ENCODE measurements at places on chromosomes 12 and 14. TPM values are rescaled to one million over a fixed set of nuclear protein-coding genes. Genes with fewer than 3 reads are reported as not detected.

- no peak for DNase-seq
These were observed 33.3 kb upstream of the CCDC198 start for GRCh38 chr14:57526942-57527341.

GRCh38 chr14:35403114-35403602, 1.4 kb downstream of the NFKBIA start:
- DNase-seq = peak; percentile 56

DNA sequence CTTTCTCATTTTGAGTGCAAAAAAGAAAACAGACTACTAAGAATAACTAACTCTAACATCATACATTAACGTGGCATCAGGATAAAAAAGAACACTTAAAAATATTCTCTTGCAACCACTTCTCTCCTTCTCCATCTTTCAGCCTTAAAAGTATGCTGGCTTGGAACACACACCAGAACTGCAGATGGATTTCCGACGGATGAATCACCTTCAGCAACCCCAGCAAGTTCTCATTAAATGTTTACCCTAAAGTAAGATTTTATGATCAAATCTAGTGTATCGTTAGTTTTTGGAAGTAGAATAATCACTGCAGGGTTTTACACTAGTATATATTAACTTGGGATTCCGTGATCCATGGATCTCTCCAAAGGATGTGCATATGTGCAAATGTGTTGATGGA, 1.2 kb downstream of the NEK9 start:
- DNase-seq = peak; percentile 36

- no peak for DNase-seq
These were observed 249.2 kb downstream of the SLC41A2 start for GRCh38 chr12:104708891-104709290.

DNA sequence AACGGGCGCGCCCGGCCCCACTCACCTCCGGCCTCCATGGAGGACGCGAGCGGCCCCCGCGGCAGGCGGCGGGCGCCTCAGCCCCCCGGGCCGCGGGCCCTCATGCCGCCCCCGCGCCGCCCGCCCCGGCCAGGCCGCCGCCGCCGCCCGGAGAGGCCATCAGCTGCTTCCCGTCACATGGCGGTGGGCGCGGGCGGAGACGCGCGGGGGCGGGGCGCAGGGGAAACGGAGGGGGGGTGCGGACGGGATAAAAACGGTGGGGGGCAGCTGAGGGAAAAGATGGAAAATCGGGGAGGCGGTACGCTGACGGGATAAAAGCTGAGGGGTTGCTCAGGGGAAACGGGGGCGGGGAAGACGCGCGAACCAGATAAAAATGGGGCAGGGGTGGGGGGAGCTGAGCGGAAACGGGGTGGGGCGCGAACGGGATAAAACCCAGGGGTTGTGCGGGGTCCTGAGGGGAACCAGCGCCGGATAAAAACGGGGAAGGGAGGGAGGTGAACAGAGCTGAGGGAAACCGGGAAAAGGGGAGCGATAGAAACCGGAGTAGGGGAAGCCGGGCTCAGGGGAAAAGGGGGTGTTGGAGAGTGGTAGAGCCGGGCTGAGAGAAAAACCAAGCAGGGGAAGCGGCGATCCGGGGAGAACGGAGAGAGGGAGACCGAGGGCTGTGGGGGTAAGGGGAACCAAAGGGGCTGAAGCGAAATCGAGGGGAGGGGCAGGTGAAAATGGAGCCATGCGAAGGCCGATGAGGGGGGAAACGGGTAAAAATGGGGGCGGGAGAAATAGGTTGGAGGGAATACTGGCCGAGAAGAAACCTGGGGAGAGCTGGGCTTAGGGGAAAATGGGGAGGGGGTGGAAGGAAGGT, at the start of gene WSB2:
TSS of gene WSB2 (minus strand) at position 169 of the 862 bp plus-strand sequence. CDS start at position 38, 131 bp downstream.
- DNase-seq = peak; percentile 26

DNA sequence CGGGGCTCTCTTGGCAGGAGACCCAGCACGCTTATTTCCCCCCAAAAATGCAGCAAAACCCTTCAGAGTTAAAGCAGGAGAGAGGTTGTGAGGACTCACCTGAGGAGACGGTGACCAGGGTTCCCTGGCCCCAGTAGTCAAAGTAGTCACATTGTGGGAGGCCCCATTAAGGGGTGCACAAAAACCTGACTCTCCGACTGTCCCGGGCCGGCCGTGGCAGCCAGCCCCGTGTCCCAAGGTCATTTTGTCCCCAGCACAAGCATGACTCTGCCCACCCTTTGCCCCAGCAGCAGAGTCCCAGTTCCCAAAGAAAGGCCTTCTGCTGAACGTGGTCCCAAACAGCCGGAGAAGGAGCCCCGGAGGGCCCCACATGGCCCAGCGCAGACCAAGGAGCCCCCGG, 337.7 kb downstream of the TMEM121 start:
- no peak for DNase-seq

DNA sequence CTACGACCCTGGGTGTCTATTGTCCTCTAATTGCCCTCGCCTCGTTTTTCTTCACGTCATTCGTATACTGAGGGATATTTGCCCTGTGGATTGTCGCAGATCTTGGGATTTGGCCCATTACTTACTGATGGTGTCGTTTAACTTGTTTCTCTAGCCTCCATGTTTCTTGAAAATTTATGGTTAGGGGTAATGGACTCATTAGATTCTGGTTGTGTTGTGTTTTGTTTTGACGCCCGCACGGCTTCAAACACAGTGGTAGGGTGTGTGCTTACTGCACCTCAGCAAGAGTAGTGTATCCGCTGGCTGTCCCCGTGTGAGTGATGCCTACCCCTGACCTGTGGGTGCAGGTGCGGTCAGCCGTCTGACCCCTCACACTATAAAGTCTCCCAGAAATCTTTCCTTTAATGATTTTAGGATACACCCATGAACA, 874 bp upstream of the RNU6-8 start:
- no peak for DNase-seq

DNA sequence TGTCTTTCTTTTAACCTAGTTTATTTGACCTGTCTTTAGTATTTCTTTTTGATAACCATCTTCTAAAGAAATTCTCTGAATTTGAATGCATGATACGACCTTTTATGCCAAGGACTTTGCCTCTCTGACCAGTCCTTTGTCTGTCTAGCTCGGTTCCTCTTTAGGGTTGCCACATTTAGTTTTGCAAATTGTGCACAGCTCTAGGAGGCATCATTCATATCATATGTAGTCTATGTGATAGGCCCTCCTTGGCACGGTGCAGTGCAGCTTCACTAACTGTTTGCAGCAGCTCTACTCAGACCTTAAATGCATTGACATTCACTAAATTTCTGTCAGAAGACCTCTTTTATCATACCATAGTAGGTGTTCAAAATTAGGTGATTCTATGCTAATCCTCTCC, 75.6 kb downstream of the USP15 start:
- DNase-seq = no peak

GRCh38 chr12:5745251-5745888, 199.7 kb downstream of the ANO2 start:
- peak; percentile 18 for DNase-seq

DNA sequence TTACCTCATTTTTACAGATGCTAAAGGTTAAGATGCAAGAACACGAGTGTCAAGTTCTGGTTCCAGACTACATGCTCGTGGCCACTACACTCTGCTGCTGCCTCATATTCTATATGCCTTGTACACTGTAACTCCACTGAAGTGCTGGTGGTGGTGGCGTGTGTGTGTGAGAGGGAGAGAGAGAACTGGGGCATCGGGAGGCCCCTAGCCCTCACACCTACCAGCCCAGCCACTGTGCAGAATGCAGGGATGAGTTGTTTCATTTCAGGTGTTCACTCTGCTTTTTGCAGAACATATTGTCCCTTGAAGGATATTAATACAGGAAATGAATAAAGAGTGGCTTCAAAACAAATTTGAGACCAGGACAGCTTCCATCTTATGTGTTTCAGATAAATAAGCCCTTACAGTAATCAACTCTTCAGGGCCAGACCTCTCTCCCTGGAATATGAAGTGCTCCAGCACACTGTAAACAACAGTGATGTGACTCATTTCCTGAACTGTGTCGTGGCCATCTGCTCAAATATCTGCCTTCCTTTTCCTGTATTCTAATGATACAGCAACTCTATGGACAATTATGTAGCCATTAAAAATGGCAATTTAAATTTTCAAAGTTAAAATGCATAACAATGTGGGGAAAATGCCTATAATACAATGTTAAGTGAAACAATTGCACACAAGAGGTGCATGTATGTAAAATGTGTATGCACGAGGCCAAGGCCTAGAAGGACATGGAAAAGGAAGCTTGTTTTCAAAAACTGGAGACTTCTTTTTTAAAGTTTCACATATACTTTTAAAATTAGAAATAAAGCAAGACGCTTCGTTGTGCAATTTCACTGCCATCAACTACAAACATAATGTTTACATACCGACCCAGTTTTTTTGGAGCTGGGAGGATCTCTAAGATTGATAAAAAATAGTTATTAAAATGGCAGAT, 215.4 kb downstream of the PELI2 start:
- DNase-seq = peak; percentile 9

GRCh38 chr12:52813885-52814709, at the start of gene KRT4:
TSS of gene KRT4 (minus strand) at chr12:52814116. CDS start at chr12:52814058, 58 bp downstream.
- no peak for DNase-seq

- DNase-seq = no peak
These were observed 4.4 kb downstream of the TBX5 start for GRCh38 chr12:114401328-114402083.

GRCh38 chr14:89841851-89842250, 112.7 kb downstream of the EFCAB11 start:
- no peak for DNase-seq

- DNase-seq = no peak
These were observed 36.8 kb upstream of the GLIPR1 start for GRCh38 chr12:75443709-75444108.

GRCh38 chr14:64706119-64706592, 1.9 kb downstream of the PLEKHG3 start:
- DNase-seq = no peak

GRCh38 chr14:90743425-90743824, 72.8 kb downstream of the TTC7B start:
- no peak for DNase-seq

- no peak for DNase-seq
These were observed 541.2 kb downstream of the RPS29 start for GRCh38 chr14:49044981-49045380.

GRCh38 chr14:49769581-49770211, 1.7 kb downstream of the KLHDC2 start:
- no peak for DNase-seq

- DNase-seq = no peak
These were observed 5.3 kb downstream of the PHETA1 start for GRCh38 chr12:111363578-111363977.

DNA sequence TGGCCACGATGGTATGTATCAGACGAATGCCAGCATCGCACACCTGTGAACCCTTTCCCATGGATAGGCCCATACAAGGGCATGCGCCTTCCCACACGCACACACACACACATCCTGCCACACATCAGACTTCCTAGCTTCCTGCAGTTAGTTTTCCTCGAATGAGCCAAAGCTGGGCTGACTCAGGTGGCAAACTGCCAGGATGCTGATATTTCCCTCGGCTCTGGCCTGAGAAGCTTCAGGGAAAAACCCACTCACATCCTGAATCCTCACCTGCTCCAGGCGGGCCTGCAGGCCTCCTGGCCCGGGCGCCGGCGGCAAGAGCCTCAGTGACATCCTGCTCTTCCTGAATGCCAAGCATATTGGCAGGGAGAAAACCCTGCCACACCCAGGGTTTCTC, 22.4 kb downstream of the CALM1 start:
- DNase-seq = peak; percentile 98

DNA sequence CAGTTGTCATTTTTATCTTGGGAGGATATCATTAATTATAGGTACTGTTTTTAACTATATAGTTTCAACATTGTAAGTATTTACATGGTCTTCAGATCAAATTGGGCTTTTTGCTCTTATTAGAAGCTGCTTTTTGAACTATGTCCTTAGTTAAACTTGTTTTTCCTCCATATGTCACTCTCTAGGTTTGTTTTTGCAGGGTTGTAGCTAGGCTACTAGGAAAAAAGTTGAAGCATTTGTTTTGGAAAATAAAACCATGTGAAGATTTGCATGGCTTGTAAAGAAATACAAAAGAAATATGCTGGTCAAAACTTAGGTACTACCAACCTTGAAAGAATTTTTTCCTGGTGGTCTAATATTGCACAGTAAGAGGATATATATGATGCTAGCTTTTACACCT, 3.4 kb downstream of the ARID2 start:
- DNase-seq = no peak

GRCh38 chr12:125098676-125099408, 33.6 kb downstream of the AACS start:
- no peak for DNase-seq

- no peak for DNase-seq
These were observed 589 bp upstream of the HVCN1 start for GRCh38 chr12:110689281-110690126.

DNA sequence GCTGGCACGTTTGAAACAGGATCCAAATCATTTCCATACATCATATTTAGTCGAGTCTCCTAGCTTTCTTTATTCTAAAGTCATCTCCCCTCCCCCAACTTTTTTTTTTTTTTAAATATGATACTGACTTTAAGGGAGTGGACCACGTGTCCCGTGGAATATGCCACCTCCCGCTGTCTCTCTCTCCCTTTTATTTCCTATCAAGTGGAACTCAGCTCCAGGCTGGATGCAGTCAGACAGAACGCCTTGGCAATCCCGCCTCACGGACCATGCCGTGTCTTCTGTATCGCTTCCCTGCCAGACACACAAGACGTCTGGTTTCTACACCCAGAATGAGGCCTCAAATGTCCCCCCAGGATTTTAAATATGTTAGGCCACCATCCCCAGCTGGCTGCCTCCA, 21.2 kb downstream of the BCL7A start:
- no peak for DNase-seq

DNA sequence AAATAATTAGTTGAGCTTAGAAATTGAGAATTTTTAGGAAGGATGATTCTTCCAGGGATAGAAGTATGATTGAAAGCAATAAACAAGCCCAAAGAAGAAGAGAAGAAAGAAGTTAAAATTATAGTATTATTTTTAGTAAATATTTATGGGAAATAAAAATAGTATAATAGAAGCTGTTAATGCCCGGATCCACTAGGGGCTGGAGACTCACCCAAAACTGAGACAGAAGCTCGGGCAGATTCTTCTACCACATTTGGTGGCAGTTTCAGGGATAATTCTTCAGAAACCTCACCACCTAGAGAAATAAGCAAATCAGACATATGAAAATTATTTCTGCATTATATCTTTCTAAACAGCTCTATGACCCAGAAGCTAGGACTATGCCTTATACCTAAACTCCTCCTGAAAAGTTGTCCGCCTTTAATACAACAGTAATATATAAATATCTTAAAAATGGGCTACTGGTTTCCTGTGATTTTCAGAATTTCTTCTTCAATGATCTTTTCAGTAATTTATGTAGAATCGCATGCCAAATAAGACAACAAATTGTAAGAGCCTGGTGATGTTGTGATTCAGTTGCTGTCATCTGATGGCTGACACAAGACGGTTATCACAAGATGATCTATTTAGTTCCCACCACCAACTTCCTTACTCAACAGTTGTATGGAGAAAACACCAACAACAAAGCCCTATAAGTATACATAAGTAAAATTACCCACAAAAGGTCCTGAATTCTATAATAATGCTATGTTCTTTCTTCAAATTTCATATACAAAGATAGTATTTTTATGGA, 35.6 kb downstream of the A2M start:
- DNase-seq = no peak

- no peak for DNase-seq
These were observed 6.3 kb upstream of the TMEM121 start for GRCh38 chr14:105519946-105520698.

Gene RAB3IP
- total RNA-seq = 22.3 TPM

Gene SPTB
- total RNA-seq = 0.16 TPM

Gene IFNG-AS1
- total RNA-seq = not detected

Gene MUCL1
- total RNA-seq = not detected

Gene CACNA2D4
- not detected for total RNA-seq

Gene OTUB2
- total RNA-seq = 4.8 TPM

Gene CLEC9A
- total RNA-seq = not detected

Gene APOF
- not detected for total RNA-seq

Gene TTC8
- 29.9 TPM for total RNA-seq

Gene TMEM52B
- total RNA-seq = not detected

Gene SIX4
- total RNA-seq = 10.7 TPM
